CD8-positive, alpha-beta memory T cell (primary cell): ENCODE measurements at places on chromosomes 13 and 19. TPM values are rescaled to one million over a fixed set of nuclear protein-coding genes. Genes with fewer than 3 reads are reported as not detected.

DNA sequence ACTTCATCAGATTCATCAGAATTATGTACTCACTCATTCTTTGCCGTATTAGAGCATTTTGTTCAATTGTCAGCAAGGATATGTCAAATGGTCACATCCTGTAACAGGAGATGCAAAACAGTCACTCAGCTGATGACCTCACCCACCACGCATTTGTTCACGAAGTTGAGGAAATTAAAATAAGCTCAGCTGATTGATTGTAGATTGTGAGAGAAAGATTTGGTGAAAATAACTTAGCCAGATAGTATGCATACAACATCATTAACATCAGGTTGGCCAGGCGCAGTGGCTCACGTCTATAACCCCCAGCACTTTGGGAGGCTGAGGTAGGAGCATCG is 22.6 kb upstream of the CDC16 start:
- DNase-seq, result no peak
- H3K4me3 ChIP-seq, result no peak overlapping the region
- H3K27me3 ChIP-seq, result no peaks in the 10 kb centered on the region
- no peaks in the 10 kb centered on the region for H3K4me1 ChIP-seq
- H3K36me3 ChIP-seq, result no peaks in the 10 kb centered on the region

DNA sequence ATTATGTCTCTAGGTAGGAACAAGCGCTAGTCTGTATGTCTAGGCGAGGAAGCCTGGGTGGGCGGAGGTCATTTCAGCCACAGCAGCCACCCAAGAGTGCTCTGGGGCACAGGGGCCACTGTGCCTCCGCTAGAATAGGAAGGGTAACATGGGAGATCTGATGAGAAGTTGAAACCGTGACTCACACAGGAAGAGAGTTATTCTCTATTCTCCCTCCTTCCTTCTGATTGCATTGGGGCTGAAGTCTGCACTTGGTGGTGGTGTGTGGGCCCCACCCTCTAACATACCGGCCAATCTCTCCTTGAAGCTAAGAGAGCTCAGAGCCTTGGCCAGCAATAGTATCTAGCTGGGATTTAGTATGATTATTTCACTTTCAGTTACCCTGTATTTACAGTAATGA is 20.3 kb upstream of the GGACT start:
- peaks cover 13% of the 10 kb centered on the region for H3K4me1 ChIP-seq
- H3K27me3 ChIP-seq, result no peaks in the 10 kb centered on the region
- H3K4me3 ChIP-seq, result no peak overlapping the region
- no peaks in the 10 kb centered on the region for H3K36me3 ChIP-seq

DNA sequence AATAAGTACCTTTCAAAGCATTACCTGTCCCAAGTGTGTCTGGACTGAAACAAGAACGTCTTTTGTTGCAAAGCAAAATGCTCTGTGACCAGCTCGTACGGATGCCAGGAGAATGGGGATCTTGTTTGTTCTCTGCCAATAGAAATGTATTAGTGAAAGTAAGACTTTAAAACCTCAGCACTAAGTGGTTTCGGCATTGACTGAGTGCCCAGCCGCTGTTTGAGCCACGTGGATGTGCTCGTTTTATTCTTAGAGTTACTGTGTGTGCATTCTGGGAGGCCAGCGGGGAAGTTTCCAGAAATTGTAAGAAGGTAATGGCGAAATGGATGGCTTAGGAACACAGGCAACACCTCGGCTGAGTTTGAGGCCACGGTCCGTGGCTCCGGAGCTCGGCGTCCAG is 117.1 kb upstream of the USP29 start:
- H3K4me3 ChIP-seq, result no peak overlapping the region
- DNase-seq, result no peak
- H3K27me3 ChIP-seq, result no peaks in the 10 kb centered on the region
- no peaks in the 10 kb centered on the region for H3K36me3 ChIP-seq
- no peak overlapping the region for H3K27ac ChIP-seq
- no peaks in the 10 kb centered on the region for H3K4me1 ChIP-seq

DNA sequence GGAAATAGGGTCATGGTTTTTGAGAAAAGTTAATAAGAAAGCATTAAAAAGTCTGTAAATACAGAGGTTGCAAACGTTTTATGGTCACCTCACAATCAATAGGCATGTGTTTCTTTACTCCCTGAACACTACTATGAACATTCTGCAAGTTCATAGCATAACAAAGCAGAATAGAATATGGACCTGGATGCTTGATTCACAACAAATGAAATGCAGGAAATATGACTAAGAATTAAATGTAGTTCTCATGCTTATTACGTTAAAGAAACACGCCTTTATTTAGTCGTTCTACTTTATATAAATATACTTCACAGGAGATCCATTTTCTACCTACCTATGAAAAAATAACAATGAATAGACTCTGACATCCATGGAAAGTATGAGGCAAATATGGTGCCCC is 344.0 kb downstream of the KCTD12 start:
- no peak overlapping the region for H3K4me3 ChIP-seq
- H3K4me1 ChIP-seq, result no peaks in the 10 kb centered on the region
- H3K27me3 ChIP-seq, result no peaks in the 10 kb centered on the region
- no peak for DNase-seq
- H3K36me3 ChIP-seq, result no peaks in the 10 kb centered on the region

- no peak overlapping the region for H3K4me3 ChIP-seq
- H3K27ac ChIP-seq, result no peak overlapping the region
- H3K27me3 ChIP-seq, result no peaks in the 10 kb centered on the region
- H3K36me3 ChIP-seq, result no peaks in the 10 kb centered on the region
Measured at GRCh38 chr13:82747291-82747690, 1135.0 kb downstream of the SLITRK1 start.

GRCh38 chr13:66424422-66424821 is 805.7 kb downstream of the PCDH9 start:
- H3K36me3 ChIP-seq, result no peaks in the 10 kb centered on the region
- H3K4me1 ChIP-seq, result no peaks in the 10 kb centered on the region
- no peaks in the 10 kb centered on the region for H3K27me3 ChIP-seq
- no peak overlapping the region for H3K4me3 ChIP-seq

- no peak overlapping the region for H3K27ac ChIP-seq
- no peaks in the 10 kb centered on the region for H3K27me3 ChIP-seq
- no peaks in the 10 kb centered on the region for H3K4me1 ChIP-seq
- DNase-seq, result no peak
- H3K36me3 ChIP-seq, result no peaks in the 10 kb centered on the region
Measured at GRCh38 chr19:21915411-21915810, 79.4 kb upstream of the ZNF43 start.

GRCh38 chr19:55590109-55590508 is 9.2 kb downstream of the FIZ1 start:
- peaks cover under 1% of the 10 kb centered on the region for H3K36me3 ChIP-seq
- peaks cover 22% of the 10 kb centered on the region for H3K4me1 ChIP-seq
- H3K27me3 ChIP-seq, result no peaks in the 10 kb centered on the region
- DNase-seq, result no peak

- H3K27me3 ChIP-seq, result no peaks in the 10 kb centered on the region
- no peaks in the 10 kb centered on the region for H3K36me3 ChIP-seq
- no peak for DNase-seq
Measured at GRCh38 chr13:83634601-83635000, 247.7 kb downstream of the SLITRK1 start.

GRCh38 chr13:30985637-30986205 is 53.3 kb downstream of the TEX26 start:
- H3K27ac ChIP-seq, result no peak overlapping the region
- DNase-seq, result no peak
- no peak overlapping the region for H3K4me3 ChIP-seq
- no peaks in the 10 kb centered on the region for H3K36me3 ChIP-seq

GRCh38 chr13:52159159-52159982 is at the start of gene NEK3:
Gene NEK3 (minus strand): TSS chr13:52159597. CDS start chr13:52156191, 3,406 bp downstream.
- H3K4me3 ChIP-seq, result peak within 1 kb of the TSS; percentile 62
- DNase-seq, result peak; percentile 69
- H3K27me3 ChIP-seq, result no peaks in the 10 kb centered on the region

DNA sequence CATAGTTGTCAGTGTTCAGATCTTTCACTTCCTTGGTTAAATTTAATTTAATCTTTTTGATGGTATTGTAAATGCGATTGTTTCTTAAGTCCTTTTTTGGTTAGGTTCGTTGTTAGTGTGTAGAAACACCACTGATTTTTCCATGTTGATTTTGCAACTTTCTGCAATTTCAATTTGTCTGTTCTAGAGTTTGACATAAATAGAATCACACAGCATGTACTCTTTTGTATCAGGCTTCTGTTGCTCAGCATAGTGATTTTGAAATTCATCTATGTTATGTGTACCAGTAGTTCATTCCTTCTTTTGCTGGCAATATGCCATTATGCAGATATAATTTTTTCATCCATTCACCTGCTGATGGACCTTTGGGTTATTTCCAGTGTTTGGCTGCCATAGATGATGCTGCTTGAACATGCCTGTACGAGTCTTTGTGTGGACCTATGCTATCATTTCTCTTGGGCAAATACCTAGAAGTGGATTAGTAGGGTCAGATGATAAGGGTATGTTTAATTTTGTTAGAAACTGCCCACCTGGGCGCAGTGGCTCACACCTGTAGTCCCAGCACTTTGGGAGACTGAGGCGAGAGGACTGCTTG is 33.1 kb downstream of the BICRA start:
- no peak overlapping the region for H3K27ac ChIP-seq
- H3K4me3 ChIP-seq, result no peak overlapping the region
- peaks cover 5% of the 10 kb centered on the region for H3K36me3 ChIP-seq
- DNase-seq, result no peak

DNA sequence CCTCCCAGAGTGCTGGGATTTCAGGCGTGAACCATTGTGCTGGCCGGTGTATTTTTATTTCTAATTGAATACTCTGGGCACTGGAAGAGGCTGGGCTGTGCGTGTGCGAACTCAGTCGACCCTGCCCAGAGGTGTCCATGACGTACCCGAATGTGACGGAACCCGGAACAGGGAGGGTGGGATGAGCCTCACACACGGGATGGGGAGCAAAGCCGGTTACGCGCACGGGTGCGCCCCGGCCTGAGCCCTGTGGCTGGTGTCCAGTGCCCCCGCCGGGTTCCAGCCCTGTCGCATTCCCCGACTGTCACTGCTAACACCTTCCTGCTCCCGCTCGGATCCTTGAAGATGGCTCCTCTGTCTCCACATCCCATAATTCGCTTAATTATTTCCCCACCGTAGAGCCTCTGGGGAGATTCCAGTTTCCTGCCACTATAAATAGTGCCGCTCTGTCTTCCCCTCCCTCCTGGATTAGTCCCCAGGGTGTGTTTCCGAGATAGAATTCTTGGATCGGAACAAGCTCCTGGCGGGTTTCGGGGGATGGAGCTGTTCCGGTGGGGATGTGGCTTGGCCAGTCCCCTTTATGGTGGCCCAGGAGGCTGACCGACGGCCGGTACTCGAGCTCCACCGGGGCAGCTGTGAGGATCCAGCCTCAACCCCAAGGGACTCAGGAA is 22.0 kb downstream of the SBNO2 start:
- H3K27me3 ChIP-seq, result no peaks in the 10 kb centered on the region
- H3K36me3 ChIP-seq, result no peaks in the 10 kb centered on the region
- no peak overlapping the region for H3K27ac ChIP-seq
- no peak for DNase-seq

DNA sequence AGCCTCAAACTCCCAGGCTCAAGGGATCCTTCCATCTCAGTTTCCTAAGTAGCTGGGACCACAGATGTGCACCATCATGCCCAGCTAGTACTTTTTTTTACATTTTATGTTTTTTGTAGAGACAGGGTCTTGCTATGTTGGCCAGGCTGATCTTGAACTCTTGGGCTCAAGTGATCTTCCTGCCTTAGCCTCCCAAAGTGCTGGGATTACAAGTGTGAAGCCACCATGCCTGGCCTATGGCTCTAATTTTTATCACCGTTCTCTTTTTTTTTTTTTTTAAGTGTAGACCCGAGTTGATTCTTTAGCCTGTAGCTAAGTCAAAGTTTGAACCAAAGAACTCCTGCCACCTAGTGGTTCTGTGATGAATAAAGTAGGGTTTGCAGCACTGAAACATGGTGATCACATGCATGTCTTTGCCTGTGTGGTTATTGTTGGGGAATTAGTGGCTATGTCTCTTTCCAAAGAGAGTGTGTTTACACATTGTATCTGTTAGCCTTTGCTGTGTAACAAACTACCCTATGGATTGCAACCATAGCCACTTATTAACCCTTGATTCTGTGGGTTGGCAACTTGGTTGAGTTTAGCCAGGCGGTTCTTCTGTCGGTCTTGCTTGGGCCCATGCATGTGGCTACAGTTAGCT is 11.6 kb downstream of the NFILZ start:
- no peak overlapping the region for H3K4me3 ChIP-seq
- no peak for DNase-seq
- no peaks in the 10 kb centered on the region for H3K36me3 ChIP-seq
- H3K27ac ChIP-seq, result no peak overlapping the region
- no peaks in the 10 kb centered on the region for H3K4me1 ChIP-seq

Gene AKAP11
- 37.8 TPM for total RNA-seq

Gene CLEC11A
- total RNA-seq, result 0.31 TPM

Gene KRTDAP
- not detected for total RNA-seq

Gene CDX2
- total RNA-seq, result not detected

Gene GARRE1
- total RNA-seq, result 12.1 TPM

Gene TMEM59L
- not detected for total RNA-seq

Gene GRIN2D
- 0.26 TPM for total RNA-seq

Gene CYP2A6
- not detected for total RNA-seq

Gene CEACAM8
- not detected for total RNA-seq

Gene ZNF540
- 3.2 TPM for total RNA-seq

Gene NKPD1
- total RNA-seq, result 0.18 TPM
